ENCODE measurements at places on chromosomes 16 and 17.

GRCh38 chr16:74792225-74792624 lies 17.6 kb upstream of the FA2H start:
- DNase-seq, result no peak

DNA sequence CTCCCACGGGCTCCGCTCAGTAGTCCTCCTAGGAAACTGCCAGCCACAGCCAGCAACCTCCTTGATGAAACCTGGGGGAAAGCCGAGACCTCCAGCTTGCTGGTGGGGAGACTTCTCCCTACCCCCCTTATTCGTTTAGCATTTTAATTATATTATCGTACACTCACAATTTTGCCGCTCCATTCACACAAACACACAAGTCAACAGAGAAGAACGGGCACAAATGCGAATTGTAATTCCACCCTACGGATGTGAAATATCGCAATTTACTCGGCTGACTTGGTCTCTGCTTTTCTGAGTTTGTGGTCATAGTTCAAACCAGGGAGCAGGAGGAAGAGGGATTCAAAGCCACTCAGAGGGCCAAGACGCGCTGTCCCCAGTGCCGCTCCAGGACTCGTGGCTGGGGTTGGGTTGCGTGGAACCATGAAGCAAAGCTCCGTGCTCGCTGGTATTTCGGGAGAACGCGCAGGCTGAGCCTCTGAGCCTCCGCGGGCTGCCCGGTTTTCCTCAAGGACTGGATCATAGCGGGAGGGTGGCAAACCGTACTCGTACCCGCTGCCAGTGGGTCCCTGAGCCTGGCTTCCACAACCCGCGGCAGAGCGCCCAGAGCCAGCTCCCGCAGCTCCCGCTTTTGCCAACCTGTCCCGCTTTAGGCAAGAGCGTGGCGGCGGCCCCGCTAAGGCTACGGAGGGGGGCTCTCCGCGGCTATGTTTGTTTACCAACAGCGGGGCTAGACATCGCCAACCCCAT lies 2.0 kb downstream of the LHX1 start:
- DNase-seq, result no peak

- DNase-seq, result no peak
Measured at GRCh38 chr16:57711346-57711745, 16.7 kb downstream of the DRC7 start.

DNA sequence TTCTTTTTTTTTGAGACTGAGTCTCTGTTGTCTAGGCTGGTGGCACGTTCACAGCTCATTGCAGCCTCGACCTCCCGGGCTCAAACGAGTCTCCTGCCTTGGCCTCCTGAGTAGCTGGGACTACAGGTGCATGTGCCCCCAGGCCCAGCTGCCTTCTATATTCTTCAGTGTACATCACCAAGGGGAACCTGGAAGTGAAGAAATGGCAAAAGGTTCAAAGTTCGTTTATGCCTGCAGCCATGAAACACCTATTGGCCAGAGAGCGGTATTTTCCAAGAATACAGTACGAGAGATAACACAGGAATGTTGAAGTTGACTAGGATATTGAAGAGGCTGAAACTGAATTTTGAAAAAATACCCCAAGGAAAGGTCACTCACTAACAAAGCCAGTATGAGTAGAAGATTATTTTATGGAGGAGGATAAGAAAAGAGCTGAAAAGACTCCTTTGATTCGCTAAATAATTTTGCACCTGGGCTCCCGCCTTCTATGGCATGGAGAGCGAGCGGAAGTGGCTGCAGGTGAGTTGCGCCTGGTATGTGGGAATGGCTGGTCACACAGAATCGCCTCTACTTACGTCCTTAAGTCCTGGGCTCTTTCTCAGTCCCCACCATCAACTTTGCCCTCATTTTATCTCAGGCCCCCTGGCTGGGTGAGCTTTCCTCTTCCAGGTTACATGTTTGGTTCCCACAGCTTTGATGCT lies 9.8 kb downstream of the ST6GALNAC1 start:
- DNase-seq, result no peak

DNA sequence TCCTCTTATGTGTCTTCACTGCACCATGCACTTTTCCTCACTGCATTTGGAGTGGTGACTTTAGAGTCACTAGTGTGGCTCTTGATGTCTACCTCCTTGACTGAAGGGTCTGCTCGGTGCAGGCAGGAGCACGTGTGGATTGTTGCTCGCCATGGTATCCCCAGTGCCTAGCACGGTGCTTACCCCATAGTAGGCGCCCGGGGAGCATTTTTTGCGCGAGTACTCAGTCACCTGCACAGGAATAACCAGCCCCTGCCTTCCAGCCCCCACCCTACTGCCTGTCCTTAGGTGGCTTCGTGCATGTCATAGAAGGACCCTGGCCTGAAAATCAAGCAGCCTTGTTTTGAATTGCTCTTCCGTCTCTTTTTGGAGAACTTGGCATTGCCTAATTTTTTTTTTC lies 31.3 kb downstream of the CDRT15 start:
- DNase-seq, result no peak

DNA sequence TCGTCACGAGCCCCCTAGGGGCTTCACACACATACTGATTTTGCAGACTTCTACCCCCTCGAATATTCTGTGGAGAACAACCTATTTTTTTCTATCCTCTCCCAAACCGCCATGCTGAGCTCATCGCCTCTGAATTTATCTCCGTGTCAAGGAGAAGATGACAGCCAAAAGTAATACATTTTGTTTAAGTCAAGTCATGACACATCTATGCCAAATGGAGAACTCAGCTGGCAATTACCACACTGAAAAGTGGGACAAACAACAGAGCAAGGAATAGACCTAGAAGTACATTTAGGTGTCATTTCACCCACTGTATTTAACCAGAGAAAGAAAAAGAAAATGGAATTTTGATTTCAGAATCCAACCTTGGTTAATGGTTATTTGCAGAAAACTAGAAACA lies 260.2 kb downstream of the SLC39A11 start:
- DNase-seq, result no peak

- DNase-seq, result peak; percentile 38
Measured at GRCh38 chr17:45149669-45150664, 1.7 kb downstream of the HEXIM1 start.

DNA sequence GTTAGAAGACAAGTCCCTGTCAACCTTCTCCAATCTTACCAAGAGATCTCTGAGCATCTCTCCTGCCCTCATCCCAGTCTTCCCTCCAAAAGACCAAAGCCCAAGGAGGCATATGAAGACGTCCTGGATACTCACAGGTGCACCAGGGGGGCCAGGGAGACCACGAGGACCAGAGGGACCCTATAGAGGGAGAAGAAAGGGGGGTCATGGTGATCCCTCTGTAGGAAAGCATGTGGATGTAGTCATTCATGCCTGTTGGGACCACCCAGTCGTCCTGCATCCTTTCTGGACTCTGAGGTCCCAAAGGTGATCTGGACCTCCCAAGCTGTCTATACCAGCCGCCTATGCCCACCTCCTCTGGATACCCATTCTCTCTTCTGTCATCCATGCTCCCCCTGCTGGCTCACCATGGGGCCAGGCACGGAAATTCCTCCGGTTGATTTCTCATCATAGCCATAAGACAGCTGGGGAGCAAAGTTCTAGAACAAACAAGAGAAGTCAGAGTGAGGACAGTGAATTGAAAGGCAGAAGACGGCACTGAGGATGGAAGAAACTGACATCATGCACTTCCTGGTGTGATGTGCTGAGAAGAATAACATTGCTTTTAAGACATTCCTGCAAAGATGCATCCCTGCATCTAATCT lies 3.3 kb downstream of the COL1A1 start:
- peak; percentile 54 for DNase-seq

DNA sequence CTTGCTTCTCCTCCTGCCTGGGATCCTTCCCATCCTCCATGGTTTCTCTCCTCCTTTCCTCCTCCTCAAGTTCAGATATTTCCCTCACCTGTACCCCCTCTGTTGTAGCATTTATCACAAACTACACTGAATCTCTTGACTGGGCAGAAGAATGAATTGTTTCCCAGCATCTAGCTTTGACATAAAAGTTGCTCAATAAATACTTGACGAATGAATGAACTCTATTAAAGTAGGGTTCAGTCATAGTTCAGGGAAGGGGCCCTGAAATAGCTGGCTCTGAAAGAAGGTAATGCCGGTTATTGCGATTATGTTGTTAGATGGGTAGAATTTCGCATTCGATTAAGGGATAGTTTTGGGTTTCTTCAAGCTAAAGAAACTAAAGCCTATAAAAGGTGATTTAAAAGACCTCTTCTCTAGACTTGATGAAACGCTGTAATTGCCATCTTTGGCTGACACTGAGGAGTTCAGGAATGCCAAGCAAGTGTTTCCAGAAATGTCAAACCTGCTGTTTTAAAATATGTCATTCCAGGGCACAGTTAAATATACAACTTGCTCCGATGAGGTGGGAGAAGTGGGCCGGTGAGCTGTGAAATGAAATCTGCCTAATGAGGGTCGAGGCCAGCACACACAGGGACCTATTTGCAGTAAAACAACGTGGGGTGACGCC lies 1.0 kb upstream of the CPD start:
- no peak for DNase-seq

DNA sequence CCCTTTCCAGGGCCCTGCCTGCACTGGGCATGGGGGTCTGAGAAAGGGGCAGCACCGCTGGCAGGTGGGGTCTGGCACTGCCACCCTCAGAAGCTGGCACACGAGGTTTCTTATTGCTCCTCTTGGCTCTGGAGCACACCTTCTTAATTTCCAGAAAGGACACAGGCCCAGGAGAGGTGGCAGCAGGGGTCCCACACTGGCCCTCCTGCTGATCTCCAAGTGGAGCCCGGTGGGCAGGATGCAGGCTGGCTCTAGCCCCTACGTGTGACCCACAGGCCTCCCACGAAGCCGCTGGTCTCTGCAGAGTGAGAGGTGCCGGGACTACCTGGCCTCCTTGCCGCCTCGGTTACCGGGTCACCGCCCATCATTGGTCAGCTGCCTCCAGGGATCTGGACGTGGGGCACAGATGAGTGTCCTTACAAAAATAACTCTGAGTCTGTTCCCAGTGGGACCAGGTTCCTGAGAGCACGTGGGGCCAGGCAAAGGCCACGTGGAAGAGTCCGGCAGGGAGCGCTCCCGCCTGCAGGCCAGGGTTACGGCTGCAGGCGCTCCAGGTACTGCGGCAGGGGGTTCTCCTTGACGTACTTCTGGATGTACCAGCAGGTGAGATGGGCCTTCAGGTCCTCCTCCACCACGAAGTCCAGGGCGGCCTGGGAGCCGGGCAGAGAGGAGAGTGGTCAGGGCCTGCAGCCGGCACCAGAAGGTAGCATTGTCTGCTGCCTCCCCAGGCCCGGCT lies 10.3 kb downstream of the NATD1 start:
- DNase-seq, result no peak

DNA sequence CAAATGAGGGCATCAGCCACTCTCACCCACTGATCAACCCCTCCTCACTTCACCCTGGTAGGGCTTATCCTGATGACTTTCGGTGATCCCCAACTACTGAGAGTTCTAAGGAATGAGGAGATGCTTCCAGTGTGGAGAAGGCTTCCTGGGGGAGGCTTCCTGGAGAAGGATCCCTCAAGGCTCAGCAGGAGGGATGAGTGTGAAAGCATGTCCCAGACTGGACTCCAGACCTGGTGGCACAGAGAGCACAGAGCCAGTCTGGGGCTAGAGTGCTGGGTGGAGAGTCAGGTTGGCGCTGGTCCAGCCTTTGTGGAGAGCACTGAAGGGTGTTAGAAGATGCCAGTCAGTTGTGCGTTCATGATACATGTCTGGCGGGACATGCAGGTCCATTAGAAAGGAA lies 53.7 kb downstream of the PLD6 start:
- DNase-seq, result peak; percentile 85

GRCh38 chr16:14205666-14206065 lies 134.5 kb downstream of the MRTFB start:
- no peak for DNase-seq

DNA sequence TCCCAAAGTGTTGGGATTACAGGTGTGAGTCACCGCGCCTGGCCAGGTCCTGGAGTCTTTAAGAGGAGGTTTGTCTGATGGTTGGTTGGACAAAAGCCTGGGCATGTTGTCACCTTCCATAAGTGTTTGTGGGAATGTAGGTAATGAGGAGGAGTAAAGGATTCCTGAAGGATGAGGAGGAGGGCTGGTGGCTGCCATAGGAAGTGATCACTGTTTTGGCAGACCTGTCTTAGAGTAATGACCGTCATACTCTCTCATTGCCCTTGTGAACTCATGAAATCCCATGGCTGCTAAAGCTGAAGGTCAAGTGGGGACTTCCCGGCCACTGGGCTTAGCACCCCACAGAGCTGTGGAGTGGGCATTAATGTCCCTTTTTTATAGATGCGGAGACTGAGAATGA lies 40.5 kb downstream of the TENT4B start:
- peak; percentile 93 for DNase-seq

DNA sequence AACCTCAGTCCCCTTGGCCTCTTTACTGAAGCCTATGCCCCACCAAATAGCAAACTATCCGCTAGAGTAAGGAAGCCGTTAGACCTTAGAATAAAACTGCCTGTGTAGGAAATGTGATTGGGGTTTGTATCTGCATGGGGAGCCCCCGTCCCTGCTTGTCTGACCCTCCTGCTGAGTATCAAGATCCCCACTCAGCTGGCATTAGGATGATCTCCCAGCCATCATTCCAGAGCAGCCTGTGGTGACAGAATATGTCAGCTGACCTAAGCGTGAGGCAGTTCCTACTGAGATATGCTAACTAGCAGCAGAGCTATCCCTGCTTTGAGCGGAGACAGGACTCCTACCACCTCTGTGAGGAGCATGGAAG lies 645 bp upstream of the GFOD2 start:
- DNase-seq, result peak; percentile 27

DNA sequence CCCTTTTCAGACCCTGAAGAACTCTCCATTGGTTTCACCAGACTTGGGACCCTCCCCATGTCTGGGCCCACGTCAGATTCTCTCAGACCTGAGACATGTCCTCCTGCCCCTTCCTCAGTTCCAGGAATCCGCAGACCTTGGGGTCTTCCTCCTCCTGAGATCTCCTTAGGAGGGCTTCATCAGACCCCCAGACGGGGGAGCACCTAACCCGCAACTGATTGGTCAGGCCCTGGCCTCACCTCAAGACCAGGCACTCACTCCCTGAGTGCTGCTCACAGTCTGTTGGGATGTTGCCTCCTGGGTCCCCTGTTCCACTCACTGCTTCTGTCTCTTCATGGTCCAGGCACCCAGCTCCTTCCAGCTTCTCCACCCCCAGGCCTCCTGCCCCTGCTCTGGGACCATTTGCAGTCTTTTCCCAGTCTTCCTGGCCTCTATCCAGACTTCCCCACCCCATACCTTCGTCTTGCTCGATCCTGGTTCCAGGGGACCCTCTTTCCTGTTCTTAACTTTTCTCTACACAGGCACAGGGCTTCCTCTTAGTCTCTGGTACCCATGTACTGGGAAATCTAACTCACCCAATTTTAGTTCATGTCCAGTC lies 1.2 kb downstream of the GID4 start:
- DNase-seq, result no peak

DNA sequence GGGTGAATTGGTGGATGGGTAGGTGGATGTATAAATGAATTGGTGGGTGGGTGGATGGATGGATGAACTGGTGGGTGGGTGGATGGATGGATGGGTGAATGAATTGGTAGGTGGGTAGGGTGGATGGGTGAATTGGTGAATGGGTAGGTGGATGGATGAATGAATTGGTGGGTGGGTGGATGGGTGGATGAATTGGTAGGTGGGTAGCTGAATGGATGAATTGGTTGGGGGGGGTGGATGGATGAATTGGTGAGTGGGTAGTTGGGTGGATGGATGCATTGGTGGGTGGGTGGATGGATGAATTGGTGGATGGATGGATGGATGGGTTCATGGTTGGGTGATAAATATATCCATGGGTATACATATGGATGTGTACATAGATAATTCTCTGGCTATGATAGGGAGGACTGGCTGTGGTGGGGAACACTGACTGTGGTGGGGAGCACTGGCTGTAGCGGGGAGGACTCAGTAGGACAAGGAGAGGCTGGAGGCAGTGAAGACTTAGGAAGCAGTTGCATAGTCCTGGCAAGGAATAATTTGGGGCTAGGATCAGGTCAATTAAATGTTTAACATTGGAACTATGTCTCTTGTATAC lies 54.4 kb downstream of the ABCC1 start:
- no peak for DNase-seq

GRCh38 chr16:77874347-77874746 lies 86.0 kb downstream of the VAT1L start:
- DNase-seq, result no peak
